Right ventricle myocardium superior (tissue), 1 donor: ENCODE measurements at places on chromosomes 5 and 9.

DNA sequence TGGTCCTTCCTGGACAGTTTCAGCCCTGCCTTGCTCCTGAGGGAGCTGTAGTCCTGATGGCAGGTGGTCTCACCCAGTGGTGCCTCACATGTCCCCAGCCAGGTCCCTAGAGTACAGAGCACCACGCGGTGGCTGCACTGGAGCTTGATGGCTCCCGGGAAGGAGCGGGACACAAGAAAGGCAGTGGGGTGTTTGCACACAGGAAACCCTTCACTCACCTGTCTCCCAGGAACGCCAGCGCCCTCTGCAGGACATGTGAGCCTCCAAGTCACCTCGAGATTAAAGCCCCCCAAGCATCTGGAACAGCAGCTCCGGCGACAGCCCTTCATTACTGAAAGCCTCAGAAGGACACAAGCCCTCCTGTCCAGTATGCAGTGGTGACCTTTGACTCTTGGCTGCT, 19.9 kb upstream of the TMEM250 start:
- DNase-seq = no peak

GRCh38 chr5:16888694-16889124, 47.4 kb downstream of the MYO10 start:
- DNase-seq = no peak

DNA sequence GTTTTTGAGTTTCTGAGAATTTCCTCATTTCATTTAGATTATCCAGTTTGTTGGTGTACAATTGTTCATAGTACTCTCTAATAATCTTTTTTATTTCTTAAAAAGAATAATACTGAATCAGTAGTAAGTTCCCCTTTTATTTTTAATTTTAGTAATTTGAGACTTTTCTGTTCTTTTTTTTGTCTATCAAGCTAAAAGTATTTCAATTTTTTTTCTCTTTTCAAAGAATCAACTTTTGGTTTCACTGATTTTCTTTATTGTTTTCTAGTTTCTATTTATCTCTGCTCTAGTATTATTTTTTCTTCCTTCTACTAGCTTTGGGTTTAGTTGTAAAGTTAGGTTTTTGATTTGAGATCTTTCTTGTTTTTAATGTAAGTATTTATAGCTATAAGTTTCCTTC, 60.6 kb upstream of the ARL15 start:
- DNase-seq = no peak

GRCh38 chr9:105055917-105056316, 128.0 kb upstream of the ABCA1 start:
- DNase-seq = no peak

GRCh38 chr9:89234205-89235067, 55.8 kb upstream of the SHC3 start:
- no peak for DNase-seq

GRCh38 chr9:134598884-134599245, 42.7 kb upstream of the COL5A1 start:
- DNase-seq = no peak

GRCh38 chr5:95925378-95925744, 36.3 kb downstream of the ELL2 start:
- DNase-seq = no peak

DNA sequence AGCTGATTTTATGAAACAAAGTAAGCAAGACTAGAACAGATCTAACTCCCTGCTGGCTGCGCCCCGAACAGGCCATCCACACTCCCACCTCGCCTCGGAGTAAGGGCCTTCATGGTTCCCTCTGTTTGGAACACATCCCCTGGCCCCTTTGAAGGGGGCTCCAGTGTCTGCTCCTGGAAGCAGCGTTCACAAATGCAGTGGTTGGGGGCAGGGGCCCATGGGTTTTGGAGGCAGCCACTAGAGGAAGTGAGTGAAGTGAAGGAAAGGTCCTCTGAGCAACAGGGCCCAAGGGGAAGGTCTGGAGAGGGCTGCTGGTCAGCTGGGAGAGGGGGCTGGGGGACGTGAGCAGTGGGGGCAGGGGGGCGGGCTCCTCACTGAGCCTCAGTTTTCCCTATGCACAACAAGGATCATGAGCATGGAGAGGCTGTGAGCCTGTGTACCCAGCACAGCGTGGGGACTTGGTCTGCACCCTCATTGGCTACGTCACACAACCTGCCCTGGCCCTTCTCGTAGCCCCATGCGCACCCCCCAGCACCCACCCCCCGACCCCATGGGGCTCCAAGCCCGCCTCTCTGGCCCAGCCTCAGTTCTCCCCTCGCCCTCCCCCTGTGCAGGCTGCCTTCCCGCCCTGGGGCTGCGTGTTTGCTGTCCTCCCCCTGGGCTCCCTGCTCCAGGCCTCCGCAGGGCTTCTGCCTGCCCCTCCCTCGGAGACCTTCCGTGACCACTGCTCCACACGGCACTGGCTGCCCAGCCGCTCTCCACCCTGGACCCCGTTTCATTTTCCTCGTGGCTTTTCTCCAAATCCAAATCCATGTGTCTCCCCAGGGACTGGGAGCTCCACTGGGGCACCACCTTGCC, 39.5 kb downstream of the RASGEF1C start:
- DNase-seq = no peak

- DNase-seq = no peak
Measured at GRCh38 chr5:95392593-95393182, 1.5 kb downstream of the FAM81B start.

GRCh38 chr9:126068534-126069230, 257.9 kb upstream of the MVB12B start:
- DNase-seq = no peak

DNA sequence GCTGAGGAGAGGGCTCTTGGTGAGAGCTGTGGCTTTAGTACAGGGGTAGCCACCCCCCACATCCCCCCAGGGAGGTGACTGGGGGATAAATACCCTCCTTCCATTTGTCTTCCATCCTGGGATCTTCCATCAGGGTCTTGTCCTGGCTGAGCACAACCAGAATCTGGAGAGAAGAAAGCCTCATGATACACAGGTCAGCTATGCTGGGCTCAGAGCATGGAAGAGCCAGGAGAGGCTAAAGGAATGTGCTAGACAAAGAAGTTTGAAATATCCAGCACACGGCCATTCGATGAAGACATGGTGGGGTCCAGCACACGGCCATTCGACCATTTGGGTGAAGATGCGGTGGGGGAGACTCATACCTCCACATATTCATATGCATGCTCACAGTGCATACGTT, 30.0 kb downstream of the ROPN1L start:
- no peak for DNase-seq

- peak; percentile 73 for DNase-seq
Measured at GRCh38 chr9:127183814-127184582, 61.6 kb upstream of the ANGPTL2 start.

DNA sequence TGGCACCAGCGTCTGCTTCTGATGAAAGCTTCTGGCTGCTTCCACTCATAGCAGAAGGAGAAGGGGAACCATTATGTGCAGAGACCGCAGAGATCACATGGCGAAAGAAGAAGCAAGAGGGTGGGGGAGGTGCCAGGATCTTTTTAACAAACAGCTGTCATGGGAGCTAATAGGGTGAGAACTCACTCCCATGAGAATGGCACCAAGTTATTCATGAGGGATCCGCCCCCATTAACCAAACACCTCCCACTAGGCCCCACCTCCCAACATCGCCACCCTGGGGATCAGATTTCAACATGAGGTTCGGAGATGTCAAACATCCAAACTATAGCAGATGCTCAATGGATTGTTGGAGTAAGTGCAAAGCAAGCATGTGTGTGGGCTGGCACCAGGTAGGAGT, 125.8 kb upstream of the SLIT3 start:
- no peak for DNase-seq

- no peak for DNase-seq
Measured at GRCh38 chr5:141757402-141757801, 75.4 kb upstream of the ARAP3 start.

GRCh38 chr5:7876867-7877266, 7.9 kb downstream of the MTRR start:
- no peak for DNase-seq

GRCh38 chr5:139693676-139694364, 45.7 kb downstream of the CXXC5 start:
- no peak for DNase-seq

DNA sequence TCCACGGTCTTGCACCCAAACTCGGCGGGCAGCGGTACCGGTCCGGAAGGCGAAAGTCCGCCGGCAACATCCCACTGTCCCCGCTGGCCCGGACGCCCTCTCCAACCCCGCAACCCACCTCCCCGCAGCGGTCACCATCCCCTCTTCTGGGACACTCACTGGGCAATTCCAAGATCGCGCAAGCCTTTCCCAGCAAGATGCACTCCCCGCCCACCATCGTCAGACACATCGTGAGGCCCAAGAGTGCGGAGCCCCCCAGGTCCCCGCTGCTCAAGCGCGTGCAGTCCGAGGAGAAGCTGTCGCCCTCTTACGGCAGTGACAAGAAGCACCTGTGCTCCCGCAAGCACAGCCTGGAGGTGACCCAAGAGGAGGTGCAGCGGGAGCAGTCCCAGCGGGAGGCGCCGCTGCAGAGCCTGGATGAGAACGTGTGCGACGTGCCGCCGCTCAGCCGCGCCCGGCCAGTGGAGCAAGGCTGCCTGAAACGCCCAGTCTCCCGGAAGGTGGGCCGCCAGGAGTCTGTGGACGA, 33.3 kb downstream of the CD180 start:
- DNase-seq = no peak
